ENCODE measurements at places on chromosomes 4 and X.
A peak's percentile ranks its signal among the peaks of the same experiment; 100 is the strongest.

- no peaks in the 10 kb centered on the region for H3K4me1 ChIP-seq
- no peak for DNase-seq
- H3K27me3 ChIP-seq: no peaks in the 10 kb centered on the region
- H3K27ac ChIP-seq: no peak overlapping the region
- no peaks in the 10 kb centered on the region for H3K36me3 ChIP-seq
These were observed 56.7 kb upstream of the COL25A1 start for GRCh38 chr4:109359040-109359646.

GRCh38 chrX:10199212-10199611 is 42.4 kb downstream of the CLCN4 start:
- H3K4me3 ChIP-seq: no peak overlapping the region
- peak; percentile 72 for DNase-seq
- H3K4me1 ChIP-seq: no peaks in the 10 kb centered on the region
- H3K27me3 ChIP-seq: no peaks in the 10 kb centered on the region
- H3K27ac ChIP-seq: no peak overlapping the region

DNA sequence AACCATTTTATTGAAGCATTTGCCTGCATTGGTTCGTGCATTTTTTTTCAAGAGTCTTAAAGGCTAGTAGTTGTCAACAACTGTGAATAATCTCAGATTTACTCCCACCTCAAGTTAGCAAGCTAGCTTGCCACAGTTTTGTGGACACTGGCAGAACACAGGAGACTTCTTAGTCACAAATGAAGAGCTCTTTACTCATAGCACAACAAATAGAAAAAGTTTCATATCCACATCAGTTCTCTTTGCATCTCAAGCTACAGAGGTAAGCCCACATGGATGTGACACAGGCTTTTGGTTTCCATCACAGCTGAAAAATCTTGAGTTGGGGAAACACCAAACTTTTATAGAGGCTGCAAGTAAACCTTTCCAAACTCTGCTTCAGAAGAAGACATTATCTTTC is 2315.7 kb upstream of the TENM3 start:
- no peaks in the 10 kb centered on the region for H3K27me3 ChIP-seq
- no peaks in the 10 kb centered on the region for H3K4me1 ChIP-seq
- no peak overlapping the region for H3K4me3 ChIP-seq
- DNase-seq: no peak
- H3K36me3 ChIP-seq: no peaks in the 10 kb centered on the region
- no peak overlapping the region for H3K27ac ChIP-seq

- no peaks in the 10 kb centered on the region for H3K4me1 ChIP-seq
- H3K36me3 ChIP-seq: no peaks in the 10 kb centered on the region
- H3K27ac ChIP-seq: no peak overlapping the region
- DNase-seq: no peak
These were observed 805.4 kb upstream of the GALNTL6 start for GRCh38 chr4:171007618-171008390.

- H3K36me3 ChIP-seq: no peaks in the 10 kb centered on the region
- H3K27ac ChIP-seq: no peak overlapping the region
- H3K4me3 ChIP-seq: no peak overlapping the region
- H3K27me3 ChIP-seq: no peaks in the 10 kb centered on the region
- no peak for DNase-seq
These were observed 153.9 kb downstream of the KDR start for GRCh38 chr4:54971474-54971950.

GRCh38 chrX:21590012-21590776 is 67.9 kb downstream of the KLHL34 start:
- DNase-seq: no peak
- no peaks in the 10 kb centered on the region for H3K27me3 ChIP-seq
- no peaks in the 10 kb centered on the region for H3K36me3 ChIP-seq
- H3K4me3 ChIP-seq: no peak overlapping the region
- no peak overlapping the region for H3K27ac ChIP-seq

- no peaks in the 10 kb centered on the region for H3K27me3 ChIP-seq
- H3K4me3 ChIP-seq: no peak overlapping the region
- DNase-seq: no peak
- H3K36me3 ChIP-seq: no peaks in the 10 kb centered on the region
These were observed 45.2 kb upstream of the DCLK2 start for GRCh38 chr4:150033081-150033480.

DNA sequence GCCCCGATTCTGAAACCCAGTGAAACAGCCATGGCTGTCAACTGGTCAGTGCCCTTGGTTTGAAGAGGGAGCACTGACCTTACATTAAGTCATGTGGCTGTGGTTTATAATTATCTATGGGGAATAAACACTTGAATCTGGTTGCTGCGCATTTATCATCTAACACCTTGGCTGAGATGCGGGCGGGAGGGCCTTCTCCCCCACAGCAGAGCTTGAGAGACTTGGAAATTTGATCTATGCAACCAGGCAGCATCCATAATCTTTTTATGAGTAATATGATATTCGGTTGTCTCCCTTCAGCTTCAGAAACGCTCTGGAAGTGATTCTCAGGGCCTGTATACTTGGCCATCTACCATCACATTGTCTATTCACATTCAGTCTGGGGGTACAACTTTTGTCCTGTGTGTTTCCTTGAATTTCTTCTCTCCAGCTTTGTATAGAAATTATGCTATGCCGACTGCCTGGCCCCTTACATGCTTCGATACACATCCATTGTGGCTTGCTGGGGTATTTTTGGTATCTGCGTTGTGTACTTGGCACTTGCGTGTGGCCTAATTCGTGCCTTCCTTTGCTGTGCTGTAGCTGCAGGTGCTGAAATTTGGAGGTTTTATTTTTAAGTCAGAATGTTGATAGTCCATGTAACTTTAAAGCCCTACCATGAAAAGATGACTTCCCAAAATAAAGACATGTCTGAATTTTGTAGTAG is 321.6 kb downstream of the ARHGAP10 start:
- no peak overlapping the region for H3K4me3 ChIP-seq
- peaks cover 64% of the 10 kb centered on the region for H3K4me1 ChIP-seq
- no peak for DNase-seq
- H3K36me3 ChIP-seq: no peaks in the 10 kb centered on the region
- H3K27ac ChIP-seq: peak overlapping the region; percentile 18

DNA sequence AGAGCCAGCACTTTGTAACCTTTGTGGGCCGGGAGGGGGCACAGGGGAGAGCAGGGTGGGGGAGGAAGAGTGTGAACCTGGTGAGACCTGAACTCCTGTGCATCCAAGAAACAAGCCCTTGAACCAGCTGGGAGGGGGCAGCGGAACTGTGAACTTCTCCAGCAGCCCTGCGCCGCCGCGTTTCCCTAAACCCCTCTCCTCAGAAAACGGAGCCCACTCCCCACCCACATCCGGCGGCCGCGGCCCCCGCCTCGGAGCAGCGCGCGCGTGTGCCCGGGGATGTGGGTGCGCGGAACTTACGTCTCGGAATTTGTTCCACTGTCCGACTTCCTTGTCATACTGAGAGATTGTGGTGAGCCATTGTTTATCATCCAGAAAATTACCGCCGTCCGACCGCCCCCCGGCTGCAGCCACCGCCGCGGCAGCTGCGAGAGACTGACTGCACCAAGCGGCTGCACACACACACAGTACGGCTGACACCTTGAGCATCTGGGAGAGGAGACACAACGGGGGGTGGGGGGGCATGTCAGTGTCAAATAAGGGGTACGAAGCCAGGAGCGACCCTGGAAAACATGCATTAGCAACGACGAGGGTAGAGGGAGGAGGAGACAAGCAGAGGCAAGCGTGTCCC is 494 bp downstream of the SPOCK3 start:
- H3K4me3 ChIP-seq: no peak overlapping the region
- H3K27me3 ChIP-seq: peaks cover 12% of the 10 kb centered on the region
- no peak for DNase-seq
- no peaks in the 10 kb centered on the region for H3K36me3 ChIP-seq

DNA sequence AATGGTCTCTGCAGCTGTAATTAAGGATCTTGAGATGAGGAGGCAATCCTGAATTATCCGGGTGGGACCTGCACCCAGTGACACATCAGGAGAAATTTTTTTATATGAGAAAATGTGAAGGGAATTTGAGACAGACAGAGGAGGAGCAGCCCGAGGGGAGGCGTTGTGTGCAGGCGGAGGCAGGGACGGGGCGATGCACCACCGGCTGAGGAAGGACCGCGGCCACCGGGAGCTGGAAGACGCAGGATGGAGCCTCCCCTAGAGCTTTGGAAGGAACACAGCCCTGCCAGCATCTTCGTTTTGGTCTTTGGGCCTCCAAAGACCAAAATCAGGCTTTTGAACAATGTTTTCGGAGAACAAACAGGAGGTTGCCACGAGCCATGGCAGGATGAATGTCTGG is 85.0 kb upstream of the ADRA2C start:
- peak; percentile 18 for DNase-seq
- no peaks in the 10 kb centered on the region for H3K4me1 ChIP-seq
- no peaks in the 10 kb centered on the region for H3K36me3 ChIP-seq
- H3K27me3 ChIP-seq: peaks cover 33% of the 10 kb centered on the region
- H3K27ac ChIP-seq: no peak overlapping the region

- no peak overlapping the region for H3K4me3 ChIP-seq
- no peaks in the 10 kb centered on the region for H3K4me1 ChIP-seq
- no peaks in the 10 kb centered on the region for H3K27me3 ChIP-seq
- no peak for DNase-seq
- no peaks in the 10 kb centered on the region for H3K36me3 ChIP-seq
- no peak overlapping the region for H3K27ac ChIP-seq
These were observed 65.6 kb downstream of the OR13H1 start for GRCh38 chrX:131609480-131609879.

- no peaks in the 10 kb centered on the region for H3K36me3 ChIP-seq
- no peaks in the 10 kb centered on the region for H3K4me1 ChIP-seq
- H3K27me3 ChIP-seq: no peaks in the 10 kb centered on the region
- DNase-seq: no peak
These were observed 686.0 kb downstream of the PDHA2 start for GRCh38 chr4:96525898-96526297.

DNA sequence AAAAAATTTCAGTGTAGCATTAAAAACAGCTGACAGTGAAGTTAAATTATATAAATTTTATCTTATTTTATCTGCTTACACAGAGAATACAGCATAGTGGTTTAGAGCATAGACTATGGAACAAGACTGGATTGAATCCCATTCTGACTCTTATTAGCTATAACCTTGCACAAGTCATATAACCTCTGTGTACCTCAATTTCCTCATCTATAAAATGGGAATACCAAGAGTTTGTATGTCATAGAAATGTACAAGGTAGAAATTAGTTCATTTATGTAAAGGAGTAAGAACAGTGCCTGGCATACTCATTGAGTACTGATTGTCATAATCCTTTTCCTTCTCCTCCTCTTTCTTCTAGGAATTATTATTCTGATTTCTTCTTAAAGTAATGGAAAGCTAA is 25.7 kb downstream of the FAM13A start:
- DNase-seq: no peak
- no peak overlapping the region for H3K4me3 ChIP-seq
- no peaks in the 10 kb centered on the region for H3K36me3 ChIP-seq
- no peak overlapping the region for H3K27ac ChIP-seq
- H3K27me3 ChIP-seq: no peaks in the 10 kb centered on the region

DNA sequence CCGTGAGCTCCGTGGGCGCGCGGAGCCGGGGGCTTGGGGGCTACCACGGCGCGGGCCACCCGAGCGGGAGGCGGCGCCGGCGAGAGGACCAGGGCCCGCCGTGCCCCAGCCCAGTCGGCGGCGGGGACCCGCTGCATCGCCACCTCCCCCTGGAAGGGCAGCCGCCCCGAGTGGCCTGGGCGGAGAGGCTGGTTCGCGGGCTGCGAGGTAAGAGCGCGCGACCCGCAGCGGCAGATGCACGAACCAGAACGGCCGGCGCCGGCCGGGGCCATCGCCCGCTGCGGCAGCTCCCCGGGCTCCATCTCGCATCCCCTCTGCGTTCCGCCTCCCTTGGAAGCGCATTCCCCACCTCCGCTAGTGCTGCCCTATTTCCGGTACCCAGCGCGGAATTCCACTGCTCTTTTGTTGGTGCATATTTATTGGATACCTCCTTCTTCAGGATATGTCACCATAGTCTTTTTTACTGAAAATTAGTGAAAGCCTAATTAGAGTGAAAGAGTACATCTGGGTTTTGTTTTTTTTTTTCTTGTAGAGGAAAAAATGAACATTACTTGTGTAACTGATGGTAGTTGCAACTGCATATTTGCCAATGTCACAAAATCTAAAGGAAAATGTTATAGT is 797 bp downstream of the PKD2 start:
- H3K27ac ChIP-seq: peak overlapping the region; percentile 90
- peaks cover 73% of the 10 kb centered on the region for H3K4me1 ChIP-seq
- peak overlapping the region; percentile 90 for H3K4me3 ChIP-seq
- H3K27me3 ChIP-seq: no peaks in the 10 kb centered on the region

DNA sequence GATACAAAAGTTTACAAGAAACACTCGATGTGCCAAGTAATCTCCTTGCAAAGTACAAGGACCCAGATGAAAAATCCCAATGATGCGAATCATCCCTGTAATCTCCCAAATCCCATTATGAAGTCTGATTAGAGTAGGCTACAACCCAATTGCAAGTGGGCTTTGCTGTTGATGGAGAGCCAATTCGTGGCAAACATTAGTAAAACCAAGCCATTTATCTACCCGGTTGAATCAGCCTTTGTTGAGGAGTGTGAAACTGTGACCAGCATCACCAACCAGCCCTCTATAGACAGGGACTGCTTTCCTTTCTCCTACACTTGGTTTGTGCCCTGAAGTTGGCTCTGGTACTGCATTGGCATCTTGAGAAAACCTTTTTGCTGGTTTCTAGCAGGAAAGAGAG is 1.2 kb upstream of the PRPS2 start:
- H3K36me3 ChIP-seq: no peaks in the 10 kb centered on the region
- H3K27ac ChIP-seq: no peak overlapping the region
- DNase-seq: no peak
- no peaks in the 10 kb centered on the region for H3K4me1 ChIP-seq
- no peak overlapping the region for H3K4me3 ChIP-seq

- H3K27me3 ChIP-seq: no peaks in the 10 kb centered on the region
- DNase-seq: no peak
- H3K36me3 ChIP-seq: no peaks in the 10 kb centered on the region
- H3K4me1 ChIP-seq: no peaks in the 10 kb centered on the region
- H3K27ac ChIP-seq: no peak overlapping the region
- H3K4me3 ChIP-seq: no peak overlapping the region
These were observed 112.0 kb upstream of the PABPC4L start for GRCh38 chr4:134313591-134313990.

- H3K27ac ChIP-seq: no peak overlapping the region
- H3K4me1 ChIP-seq: peaks cover 14% of the 10 kb centered on the region
- no peaks in the 10 kb centered on the region for H3K36me3 ChIP-seq
- no peak overlapping the region for H3K4me3 ChIP-seq
- DNase-seq: peak; percentile 86
- H3K27me3 ChIP-seq: no peaks in the 10 kb centered on the region
These were observed 29.5 kb downstream of the SH3TC1 start for GRCh38 chr4:8228319-8229250.

DNA sequence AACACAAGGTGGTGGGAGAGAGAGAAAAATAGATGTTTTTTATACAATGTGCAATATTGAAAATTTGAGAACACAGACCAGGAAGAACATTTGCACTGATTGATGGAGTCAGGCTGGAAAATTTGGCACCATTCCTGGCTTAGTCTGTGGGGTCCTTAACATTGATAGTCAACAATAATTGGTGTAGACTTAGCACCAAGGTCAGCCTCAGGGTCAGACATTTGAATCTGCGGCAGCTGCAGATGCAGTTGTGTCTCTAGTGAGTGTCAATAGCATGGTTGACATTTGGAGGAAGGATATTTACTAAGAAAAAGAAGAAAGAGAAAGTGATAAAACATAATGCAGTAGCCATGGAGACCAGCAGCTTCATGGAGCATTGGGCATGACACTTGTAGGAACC is 31.5 kb upstream of the GLRA3 start:
- no peaks in the 10 kb centered on the region for H3K36me3 ChIP-seq
- no peak overlapping the region for H3K4me3 ChIP-seq
- no peaks in the 10 kb centered on the region for H3K4me1 ChIP-seq
- no peak overlapping the region for H3K27ac ChIP-seq
